Cerebellar nuclear complex (tissue), 1 donor: ENCODE measurements at places on chromosomes 6 and 20.

GRCh38 chr6:111110036-111110435 is 22.7 kb downstream of the SLC16A10 start:
- DNase-seq = no peak

GRCh38 chr20:33322456-33322855 is 39.4 kb downstream of the BPIFB1 start:
- no peak for DNase-seq

DNA sequence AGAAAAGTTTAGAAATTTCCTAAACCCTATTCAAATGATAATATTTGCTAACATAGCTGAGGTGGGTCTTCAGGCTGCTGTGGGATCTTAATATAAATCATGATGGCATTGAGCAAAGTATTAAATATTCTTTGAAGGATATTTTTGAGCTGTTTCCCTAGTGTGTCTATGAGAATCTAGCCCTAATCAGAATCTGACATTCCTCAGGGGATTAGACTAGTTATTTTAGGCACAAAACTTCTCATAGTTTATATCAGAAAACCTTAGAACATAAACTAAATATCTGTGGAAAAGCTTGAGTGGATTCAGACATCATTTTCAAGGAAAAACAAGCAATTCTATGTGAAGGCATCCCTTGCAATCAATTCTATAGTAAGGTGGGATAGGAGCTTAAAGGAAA is 594.5 kb downstream of the RFPL4B start:
- DNase-seq = no peak

GRCh38 chr20:58038123-58038654 is 190.3 kb downstream of the ANKRD60 start:
- no peak for DNase-seq

DNA sequence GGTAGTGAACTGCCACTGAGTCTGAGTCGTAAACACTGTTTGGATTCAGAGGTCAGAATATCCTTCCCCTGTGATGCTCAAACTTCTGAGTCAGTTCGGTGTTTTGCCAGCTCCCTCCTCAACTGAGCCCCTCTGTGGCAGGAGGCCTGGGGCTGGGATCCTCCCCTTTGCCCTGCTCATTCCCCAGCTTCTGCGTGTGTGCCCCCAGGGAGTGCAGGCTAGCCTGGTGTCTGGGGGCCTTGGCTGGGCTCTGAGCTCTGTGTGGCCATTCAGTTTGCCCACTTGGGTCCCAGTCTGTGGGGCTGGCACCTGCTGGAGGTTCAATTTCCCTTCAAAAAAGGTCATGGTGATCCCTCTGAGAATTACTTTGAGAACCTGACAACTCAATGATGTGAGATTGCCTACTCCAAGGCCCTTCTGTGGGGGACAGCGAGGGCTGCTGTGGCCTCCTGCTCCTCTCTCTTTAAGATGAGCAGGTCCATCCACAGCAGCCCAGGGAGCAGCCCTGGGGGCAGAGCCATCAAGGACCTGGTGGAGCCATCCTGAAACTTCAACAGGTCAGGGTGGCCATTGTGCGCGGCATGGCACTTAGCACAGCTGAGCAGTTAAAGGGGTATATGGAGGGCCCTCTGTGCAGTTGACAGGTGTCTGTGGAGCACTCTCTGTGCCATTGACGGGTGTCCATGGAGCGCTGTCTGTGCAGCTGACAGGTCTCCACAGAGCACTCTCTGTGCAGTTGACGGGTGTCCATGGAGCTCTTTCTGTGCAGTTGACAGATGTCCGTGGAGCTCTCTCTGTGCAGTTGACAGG is 147.2 kb downstream of the SYCP2 start:
- DNase-seq = no peak

DNA sequence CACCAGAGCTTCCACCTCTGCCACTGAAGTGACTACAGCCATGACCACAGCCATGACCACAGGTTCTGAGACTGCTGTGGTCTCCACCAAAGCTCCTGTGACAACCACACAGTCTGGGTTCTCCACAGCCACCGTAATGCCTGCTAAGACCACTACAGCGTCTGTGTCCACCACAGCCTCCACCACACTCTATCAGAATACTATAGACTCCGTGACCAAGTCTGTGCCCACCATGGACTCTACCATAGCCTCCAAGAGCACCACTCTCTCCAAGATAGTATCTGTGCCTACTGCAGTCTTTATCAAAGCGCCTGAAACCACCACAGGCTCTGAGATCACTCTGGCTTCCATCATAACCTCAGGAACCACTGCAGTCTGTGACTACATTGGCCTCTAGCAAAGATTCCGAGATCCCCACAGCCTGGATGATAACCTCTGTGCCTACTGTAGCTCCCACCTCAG is 18.3 kb upstream of the MUC21 start:
- no peak for DNase-seq

DNA sequence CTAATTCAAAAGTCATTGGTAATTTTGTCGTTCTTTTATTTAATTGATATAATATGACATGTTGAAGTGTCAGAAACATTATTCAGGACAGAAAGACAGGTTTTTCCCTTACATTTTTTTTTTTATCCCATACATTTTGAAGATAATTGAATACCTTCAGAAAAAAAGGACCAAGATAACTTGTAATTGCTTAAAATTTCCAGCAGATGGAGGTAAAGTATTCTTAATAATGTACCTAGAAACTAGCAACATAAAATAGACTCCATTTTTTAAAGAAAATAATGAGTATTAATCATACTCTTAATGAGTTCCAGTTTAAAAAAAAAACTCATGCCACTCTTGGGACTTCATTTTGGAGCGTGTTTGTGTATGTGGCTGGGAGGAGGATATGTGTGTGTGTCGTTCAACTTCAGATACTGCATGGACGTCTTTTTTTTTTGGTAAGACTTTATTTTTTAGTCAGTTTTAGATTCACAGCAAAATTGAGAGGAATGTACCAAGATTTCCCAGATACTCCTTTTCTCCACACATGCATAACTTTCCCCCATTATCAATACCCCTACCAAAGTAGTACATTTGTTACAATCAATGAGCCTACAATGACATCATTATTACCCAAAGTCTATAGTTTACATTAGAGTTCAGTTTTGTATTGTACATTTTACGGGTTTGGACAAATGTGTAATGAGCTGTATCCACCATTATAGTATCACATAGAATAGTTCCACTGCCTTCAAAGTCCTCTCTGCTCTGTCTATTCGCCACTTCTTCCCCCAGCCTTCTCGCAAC is 79.4 kb downstream of the ROS1 start:
- no peak for DNase-seq

GRCh38 chr20:57622201-57622570 is 2.0 kb upstream of the ZBP1 start:
- no peak for DNase-seq
